ENCODE measurements at places on chromosomes 7 and 10.

GRCh38 chr10:131748831-131749766, 151.7 kb upstream of the PPP2R2D start:
- DNase-seq, result peak; percentile 60

GRCh38 chr10:7412237-7412927, 1.5 kb upstream of the SFMBT2 start:
- peak; percentile 68 for DNase-seq

DNA sequence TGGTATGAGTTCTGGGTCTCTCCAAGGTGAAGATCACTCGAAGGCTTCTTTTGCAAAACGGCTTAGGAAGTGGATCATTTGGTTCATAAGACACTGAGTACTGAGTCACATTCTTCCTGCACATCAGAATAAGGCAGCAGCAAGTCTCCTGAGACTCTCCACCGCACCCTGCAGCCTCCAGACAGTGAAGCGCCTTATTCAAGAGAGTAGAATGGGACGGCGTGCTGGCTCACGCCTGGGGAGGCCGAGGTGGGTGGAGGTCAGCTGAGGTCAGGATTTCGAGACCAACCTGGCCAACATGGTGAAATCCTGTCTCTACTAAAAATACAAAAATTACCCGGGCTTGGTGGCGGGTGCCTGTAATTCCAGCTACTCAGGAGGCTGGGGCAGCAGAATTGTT, 70.3 kb downstream of the C10orf143 start:
- no peak for DNase-seq

DNA sequence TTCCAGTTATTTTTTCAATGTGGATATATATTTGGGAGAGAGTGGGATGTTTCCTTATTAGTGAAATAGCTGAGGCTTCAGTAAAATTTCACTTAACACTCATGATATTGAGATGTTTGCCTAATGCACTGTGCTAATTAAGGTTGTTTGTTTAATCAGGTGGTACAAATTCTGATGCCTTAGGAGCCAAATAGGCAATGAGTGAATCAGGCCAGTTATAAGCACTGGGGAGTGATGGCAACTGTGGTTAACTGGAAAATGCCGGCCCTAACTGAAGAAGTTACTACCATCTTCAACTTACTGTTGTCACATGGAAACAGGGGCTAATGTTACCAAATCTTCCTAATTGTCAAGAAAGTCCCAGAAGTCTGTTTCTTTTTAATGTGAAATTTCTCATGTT, 32.0 kb downstream of the VCL start:
- DNase-seq, result no peak

All from activated effector memory CD4-positive, alpha-beta T cell treated with anti-CD3 and anti-CD28 coated beads, Interleukin-2, amount 50 U/mL, for 16 hours (primary cell).